Activated T-helper 17 cell treated with anti-CD3 and anti-CD28 coated beads, Interleukin-2, amount 50 U/mL, for 72 hours (primary cell): ENCODE measurements at places on chromosomes 12 and 14. TPM values are rescaled to one million over a fixed set of nuclear protein-coding genes. Genes with fewer than 3 reads are reported as not detected.

The FERMT2 gene
- 5.0 TPM for total RNA-seq

The MSI1 gene
- total RNA-seq, result not detected

The GRIP1 gene
- 0.86 TPM for total RNA-seq

The RND1 gene
- total RNA-seq, result 2.5 TPM

The PZP gene
- not detected for total RNA-seq

The AMDHD1 gene
- total RNA-seq, result 1.4 TPM

GRCh38 chr12:133145981-133146380 is 15.6 kb downstream of the ZNF10 start:
- ATAC-seq, result no peak

- no peak for ATAC-seq
Measured at GRCh38 chr12:81094718-81095360, 17.0 kb downstream of the ACSS3 start.

DNA sequence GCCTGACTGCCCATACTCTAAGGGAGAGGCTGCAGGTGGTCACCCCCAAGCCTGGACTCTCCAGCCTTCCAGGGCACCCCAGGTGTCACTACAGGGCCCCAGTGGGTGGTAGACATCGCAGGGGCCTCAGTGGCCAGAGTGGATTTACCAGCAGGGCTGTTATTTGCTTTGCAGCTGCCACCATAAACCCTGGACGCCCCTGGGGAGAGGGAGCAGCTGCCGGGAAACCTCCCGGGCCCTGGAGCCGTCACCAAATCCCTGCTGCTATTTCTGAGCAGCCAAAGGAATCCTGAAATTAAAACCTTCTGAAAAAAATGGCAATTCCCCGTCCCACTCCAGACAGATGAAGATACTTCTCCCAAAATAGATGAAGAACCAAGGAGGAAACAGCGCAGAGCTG is 13.9 kb downstream of the TMEM119 start:
- no peak for ATAC-seq

DNA sequence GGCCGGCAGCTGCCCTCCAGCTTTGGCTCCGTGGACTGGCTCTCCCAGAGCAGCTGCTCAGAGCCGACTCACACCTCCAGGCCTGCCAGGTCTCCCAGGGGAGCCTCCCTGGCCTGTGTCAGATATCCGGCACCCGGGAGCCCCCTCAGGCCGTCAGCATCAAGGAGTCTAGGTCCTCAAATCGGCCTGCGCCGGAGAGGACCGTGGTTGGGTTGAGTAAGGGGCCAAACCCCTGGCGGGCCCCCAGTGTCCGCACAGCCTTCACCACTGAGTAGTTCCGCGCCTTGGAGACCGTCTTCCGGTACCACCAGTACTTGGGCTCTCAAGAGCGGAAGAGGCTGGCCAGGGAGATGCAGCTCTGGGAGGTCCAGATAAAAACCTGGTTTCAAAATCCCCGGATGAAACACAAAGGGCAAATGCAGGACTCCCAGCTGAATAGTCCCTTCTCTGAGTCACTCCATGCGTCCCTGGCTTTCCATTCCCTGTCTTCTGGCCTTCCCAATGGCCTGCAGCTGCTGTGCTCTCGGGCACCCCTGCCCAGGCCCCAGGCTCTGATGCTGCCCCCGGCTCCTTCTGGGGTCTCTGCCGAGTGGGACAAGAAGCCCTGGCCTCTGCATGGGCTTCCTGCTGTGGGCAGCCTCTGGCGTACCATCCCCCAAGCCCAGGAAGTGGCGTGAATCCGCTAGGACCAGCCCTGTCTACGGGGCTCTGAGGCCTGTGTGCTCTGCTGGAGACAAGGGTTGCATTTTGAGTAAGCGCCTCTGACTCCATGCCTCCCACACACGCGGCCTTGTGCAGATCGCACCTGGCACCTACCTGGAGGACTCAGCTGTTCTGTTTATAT is 245.1 kb upstream of the ATXN7L3B start:
- no peak for ATAC-seq

DNA sequence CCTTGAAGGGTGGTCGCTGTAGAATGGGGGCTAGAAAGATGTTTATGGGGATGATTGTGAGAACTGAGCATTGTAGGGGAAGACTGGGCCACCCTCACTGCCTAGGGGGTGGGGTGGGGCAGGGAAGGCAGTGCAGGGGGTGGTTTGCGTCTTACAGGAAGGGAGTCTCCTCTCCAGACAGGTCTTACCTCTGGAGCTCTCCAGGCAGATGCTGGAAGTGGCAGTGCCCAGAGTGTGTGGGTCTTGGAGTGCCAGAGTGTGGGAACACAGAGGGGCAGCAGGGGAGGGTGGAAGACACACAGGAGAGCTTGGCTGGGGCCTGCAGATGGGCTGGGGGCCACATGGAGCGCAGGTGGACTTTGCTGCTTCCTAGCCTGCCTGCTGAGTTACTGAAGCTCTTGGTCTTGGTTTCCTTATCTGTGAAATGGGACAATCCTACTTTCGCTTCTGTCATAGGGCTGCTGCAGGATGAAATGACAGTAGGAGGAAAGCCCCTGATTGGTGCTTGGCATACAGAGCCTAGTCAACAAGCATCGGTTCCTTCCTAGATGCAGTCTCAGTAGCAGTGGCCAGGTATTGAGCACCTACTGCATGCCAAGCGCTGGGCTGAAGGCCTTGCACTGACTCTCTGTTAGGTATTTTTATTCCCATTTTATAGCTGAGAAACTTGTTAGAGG is 118.3 kb downstream of the SLC25A47 start:
- peak; percentile 35 for ATAC-seq

- no peak for ATAC-seq
Measured at GRCh38 chr12:2566161-2566560, 228.6 kb upstream of the FKBP4 start.

GRCh38 chr12:102406033-102406584 is 74.3 kb downstream of the IGF1 start:
- ATAC-seq, result no peak

DNA sequence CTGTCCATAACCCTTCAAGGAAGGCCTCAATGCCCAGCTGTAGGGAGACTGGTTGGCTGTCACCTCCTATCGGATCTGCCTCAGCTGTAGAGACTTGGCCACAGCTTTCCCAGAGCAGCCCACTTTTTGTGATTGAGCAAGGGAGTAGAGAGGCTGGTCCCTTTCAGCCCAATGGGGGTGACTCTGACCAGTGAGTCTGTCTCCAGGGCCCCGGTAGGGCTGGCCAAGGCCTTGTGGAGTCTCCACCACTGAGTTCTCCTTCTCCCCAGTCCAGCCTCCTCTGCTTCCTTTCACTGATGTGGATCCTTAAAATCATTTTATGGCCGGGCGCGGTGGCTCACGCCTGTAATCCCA is 14.5 kb upstream of the HPD start:
- ATAC-seq, result no peak

DNA sequence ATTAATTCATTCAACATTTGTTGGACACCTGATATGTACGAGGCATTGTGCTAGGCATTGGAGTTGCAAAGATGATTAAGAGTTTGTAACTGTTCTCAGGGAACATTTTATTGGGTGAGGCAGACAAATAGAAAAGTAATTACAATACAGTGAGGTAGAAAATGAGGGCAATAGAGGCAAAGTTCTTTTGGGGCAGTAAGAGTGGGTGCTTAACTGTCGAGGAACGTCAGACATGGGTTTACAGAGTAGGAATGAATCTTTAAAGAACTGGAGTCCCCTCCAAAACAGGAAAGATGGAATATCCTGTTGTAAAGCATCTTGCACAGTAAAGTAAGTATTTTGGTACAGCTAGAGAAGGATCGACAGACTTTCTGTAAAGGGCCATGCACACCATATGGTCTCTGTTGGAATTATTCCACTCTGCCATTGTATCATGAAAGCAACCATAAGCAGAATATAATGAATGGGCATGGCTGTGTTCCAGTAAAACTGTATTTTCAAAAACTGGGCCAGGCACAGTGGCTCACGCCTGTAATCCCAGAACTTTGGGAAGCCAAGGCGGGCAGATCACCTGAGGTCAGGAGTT is 9.1 kb downstream of the CREBL2 start:
- ATAC-seq, result no peak

- no peak for ATAC-seq
Measured at GRCh38 chr12:11593013-11593412, 56.5 kb upstream of the ETV6 start.

DNA sequence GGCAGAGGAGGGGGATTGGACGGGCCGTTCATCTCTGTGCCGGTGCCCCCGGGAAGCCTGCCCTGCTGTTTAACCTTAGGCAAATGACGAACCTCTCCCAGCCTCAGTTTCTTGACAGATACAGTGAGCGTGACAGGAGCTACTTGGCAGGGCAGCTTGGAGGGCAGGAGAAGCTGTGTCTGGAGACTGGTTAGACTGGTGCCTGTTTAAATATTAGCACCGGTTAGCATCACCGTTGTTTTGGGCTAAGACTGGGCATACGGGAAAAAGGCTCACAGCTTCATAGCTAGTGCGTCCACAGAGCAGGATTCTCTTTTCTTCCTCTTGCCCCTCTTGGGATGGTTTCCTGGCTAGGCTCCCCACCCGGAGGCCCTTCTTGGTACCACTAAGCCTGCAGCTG is 38.7 kb downstream of the RHOF start:
- no peak for ATAC-seq

- ATAC-seq, result no peak
Measured at GRCh38 chr12:114685869-114686268, 1.9 kb upstream of the TBX3 start.

DNA sequence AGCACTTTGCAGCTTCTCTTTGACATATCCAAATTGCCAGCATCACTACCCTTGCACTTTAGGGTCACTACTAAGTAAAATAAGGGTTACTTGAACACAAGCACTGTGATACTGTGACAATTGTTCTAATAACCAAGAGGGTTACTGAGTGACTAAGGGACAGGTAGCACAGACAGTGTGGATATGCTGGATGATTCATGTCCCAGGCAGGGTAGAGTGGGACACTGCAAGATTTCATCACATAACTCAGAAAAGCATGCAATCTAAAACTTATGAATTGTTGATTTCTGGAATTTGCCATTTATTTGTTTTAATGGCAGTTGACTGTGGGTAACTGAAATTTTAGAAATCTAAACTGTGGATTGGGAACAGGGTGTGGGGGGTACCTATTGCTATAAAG is 218.8 kb downstream of the KITLG start:
- no peak for ATAC-seq

GRCh38 chr14:104666981-104667380 is 22.4 kb upstream of the INF2 start:
- no peak for ATAC-seq

DNA sequence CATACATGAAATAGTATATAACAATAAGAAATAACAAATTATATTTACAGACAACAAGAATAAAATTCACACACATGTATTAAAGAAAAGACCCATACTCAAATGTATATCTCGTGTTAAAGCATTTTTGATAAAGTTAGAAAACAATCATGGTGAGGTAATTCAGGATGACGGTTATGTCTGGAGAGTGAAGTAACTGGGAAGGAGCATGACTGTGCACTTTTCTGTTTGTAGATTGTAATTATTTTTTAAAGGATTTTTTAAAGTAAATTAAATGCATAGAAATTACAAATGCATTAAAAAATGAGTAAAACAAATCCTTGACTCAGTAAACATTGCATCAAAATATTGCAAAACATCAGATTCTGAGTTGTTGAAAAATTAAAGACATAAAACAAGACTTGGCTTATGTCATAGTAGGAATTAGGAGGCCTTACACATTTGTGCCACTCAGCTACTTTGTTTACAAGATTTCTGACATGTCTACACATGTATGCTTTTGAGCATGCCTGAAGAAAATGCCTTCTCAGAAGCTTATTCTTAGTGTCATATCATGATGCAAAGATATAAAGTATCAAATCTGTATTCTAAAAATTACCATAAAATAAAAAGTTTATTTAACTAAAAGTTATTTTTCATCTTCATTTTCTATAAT is 1325.1 kb downstream of the SLC16A7 start:
- no peak for ATAC-seq

DNA sequence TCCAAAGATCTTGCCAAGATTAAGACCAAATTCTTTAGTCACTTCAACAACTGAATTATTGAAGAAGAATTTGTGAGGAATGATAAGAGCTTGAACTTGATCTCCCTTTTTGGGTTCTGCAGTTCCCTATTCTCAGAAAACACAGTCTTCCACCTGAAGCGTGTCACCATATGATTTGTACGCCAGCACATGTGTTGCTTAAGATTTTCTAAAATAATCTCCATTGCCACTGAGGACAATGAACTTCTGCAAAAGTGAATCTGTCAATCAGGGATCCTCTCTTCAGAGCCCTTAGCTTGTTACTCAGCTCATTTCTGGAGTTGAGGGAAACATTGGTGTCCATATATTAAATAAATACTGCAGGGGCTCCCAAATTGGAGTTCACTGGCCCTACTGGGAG is 4.2 kb upstream of the SPIC start:
- no peak for ATAC-seq

DNA sequence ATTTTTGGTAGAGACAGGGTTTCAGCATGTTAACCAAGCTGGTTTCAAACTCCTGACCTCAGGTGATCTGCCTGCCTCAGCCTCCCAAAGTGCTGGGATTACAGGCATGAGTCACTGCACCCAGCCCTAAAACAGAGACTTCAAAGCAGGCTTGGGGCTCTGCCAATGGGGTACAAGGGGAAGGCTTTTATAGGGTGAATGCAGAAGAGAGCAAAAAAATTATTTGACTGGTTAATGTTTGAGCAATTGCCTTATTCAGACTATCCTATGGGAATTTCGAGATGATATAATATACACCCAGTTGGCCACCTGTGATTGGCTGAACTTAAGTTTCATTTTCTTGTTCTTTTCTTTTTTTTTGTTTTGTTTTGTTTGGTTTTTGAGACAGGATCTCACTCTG is 31.5 kb upstream of the ACTN1 start:
- peak; percentile 35 for ATAC-seq

- peak; percentile 45 for ATAC-seq
Measured at GRCh38 chr12:107092669-107093416, 506 bp downstream of the CRY1 start.
